ENCODE measurements at places on chromosomes 1 and 21. TPM values are rescaled to one million over a fixed set of nuclear protein-coding genes. Genes with fewer than 3 reads are reported as not detected.

FCRL5 gene
- total RNA-seq: under 0.01 TPM

DNA sequence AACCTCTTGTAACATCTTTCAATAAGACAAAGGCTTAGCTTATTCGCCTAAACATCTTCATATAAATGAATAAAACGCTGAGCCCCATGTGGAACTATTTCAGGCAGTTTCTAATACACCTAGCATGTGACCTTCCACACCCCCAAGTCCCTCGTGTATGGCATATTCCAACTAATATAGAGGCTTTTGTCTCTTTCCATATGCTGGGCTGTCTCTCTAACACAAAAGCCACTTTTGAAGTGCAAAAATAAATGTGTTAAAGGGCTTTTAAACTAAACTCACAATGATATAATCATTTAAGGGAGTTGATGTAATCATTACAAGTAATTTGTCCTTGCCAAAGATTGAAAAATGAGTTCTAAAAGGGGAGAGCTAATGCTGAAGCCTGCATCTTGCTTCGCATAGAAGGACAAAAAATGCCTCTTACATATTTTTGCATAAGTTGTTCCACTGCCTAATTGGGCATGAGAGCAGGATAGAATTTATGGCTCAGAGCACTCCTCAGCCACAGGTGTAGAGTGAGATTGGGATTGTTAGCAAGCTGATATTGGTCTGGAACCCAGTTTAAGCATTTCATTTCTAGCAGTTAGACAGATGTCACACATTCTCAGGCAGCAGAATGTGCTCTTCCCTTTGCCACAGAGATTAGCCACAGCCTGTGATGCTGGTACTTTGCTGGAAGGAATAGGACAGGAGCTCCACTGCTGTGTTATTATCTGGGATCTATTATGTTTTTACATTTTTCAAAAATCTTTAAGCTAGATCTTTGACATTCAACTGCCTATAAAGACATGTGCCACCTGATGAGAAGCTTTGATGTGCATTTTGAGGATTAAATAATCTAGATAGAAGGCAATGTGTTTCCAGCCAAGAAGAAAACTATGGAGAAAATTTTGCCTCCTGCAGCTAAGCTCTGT lies 1044.4 kb downstream of the ADGRL2 start:
- DNase-seq: no peak

DNA sequence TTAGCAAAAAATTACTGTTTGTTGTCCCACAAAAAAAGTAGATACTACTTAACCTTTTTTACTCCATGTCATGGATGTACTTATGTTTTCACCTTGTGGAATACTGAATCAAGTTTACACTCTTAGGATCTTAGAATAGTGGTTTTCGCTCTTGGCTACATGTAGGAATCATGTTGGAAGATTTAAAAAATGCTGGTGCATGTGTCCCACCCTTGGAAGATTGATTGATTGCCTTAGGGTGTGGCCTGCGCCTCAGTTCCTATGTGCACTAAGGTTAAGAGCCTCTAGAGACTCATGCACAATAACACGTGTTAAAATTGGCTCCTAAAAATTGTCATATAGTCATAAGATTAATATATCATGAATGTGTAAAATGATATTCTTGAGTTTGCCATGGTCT lies 25.0 kb downstream of the HS2ST1 start:
- no peak for DNase-seq

DNA sequence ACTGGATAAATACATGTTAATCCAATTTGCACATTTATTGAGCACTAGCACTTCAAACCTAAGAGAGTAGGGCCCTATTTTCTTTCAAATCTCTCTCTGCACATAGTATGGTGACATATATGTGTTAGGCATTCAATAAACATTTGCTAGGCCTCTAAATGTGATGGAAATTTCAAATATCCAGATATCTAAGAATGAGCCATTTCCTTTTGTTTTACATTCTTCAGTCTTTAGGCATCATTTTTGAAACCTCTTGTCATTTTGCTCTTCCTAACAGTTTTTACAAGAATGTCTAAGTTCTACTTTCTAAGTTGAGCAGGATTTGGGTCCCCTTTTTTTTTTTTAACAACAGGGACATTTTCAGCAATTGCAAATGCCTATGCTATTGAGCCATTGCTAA lies 395.7 kb upstream of the ST6GALNAC5 start:
- no peak for DNase-seq

GRCh38 chr21:43995521-43996105 lies 16.5 kb upstream of the TRAPPC10 start:
- peak; percentile 26 for DNase-seq

- peak; percentile 97 for DNase-seq
These were observed 79.5 kb upstream of the SLC45A1 start for GRCh38 chr1:8238141-8239038.

DNA sequence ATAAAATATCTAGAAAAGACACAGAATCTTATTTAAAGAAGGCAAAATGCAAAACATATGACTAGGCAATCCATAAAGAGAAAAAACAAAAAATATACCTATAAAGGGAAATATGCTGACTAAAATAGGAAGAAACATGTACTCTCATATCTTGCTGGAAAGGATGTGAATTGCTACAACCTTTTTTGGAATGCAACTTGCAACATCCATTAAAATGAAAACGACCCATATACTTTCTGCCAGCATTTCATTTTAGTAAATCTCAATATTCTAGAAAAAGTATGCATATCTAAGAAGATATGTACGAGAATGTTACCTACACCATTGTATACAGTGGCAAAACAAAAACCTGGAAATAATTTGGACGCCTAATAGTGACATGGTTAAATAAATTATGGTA lies 56.6 kb downstream of the EDEM3 start:
- DNase-seq: no peak
